ENCODE measurements at places on chromosomes 1 and 21.
A peak's percentile ranks its signal among the peaks of the same experiment; 100 is the strongest.

GRCh38 chr1:36383240-36383639, 2.5 kb downstream of the STK40 start:
- peak; percentile 34 for DNase-seq

DNA sequence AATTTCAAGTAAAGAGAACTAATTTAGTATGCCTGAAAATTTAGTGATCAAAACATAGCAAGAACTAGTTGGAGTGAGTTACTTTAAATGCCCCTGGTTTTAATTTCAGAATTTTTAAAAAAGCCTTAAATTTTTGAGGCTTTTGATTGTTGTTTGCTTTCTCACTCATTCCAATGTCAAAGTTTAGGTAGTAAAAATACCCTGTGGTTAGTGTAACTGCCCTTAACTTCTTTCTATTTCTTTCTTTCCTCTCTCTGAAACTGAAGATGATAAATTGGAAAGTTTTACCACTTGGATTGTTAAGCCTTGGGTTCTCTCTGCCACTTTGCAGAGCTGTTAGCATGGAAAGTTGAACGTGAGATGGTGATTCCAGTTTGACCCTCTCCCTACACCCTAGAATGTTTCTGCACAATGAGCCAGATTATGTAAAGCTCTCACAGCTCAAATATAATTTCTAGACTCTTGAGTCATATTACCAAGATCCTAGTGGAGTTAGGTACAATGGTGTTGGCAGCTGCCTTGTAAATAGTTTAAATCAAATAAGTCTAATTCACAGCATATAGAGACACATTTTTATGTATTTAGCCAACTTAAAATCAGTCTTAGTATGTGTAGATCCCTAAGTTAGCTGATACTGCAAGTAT, 192.4 kb upstream of the SGIP1 start:
- DNase-seq: no peak

- no peak for DNase-seq
These were observed 3.0 kb downstream of the PEAR1 start for GRCh38 chr1:156896490-156897033.

DNA sequence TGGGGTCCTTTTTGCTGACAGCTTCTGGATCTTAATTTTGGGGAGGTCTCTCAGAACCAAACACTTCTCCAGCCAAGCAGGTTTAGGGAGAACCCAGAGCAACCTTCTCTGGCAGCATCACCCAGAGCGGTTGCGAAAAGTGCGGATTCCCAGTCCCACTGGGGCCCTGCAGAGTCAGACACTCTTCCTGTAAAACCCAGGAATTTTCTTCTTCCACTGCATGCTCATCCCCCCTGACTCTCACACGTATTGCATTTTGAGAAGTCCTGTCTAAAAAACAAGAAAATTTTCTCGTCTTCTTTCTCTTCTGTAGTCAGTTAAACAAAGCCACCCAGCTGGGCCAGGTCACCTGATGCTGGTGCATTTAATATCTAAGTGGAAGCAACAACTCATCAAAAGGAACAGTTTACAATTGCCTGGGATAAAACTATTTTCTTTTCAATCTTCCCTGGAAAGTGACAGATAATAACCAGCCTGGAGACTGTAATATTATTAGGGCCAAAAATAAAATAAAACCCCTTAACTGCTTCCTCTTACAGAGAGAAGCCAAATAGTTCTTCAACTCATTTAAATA, 156.0 kb downstream of the IGSF21 start:
- no peak for DNase-seq

DNA sequence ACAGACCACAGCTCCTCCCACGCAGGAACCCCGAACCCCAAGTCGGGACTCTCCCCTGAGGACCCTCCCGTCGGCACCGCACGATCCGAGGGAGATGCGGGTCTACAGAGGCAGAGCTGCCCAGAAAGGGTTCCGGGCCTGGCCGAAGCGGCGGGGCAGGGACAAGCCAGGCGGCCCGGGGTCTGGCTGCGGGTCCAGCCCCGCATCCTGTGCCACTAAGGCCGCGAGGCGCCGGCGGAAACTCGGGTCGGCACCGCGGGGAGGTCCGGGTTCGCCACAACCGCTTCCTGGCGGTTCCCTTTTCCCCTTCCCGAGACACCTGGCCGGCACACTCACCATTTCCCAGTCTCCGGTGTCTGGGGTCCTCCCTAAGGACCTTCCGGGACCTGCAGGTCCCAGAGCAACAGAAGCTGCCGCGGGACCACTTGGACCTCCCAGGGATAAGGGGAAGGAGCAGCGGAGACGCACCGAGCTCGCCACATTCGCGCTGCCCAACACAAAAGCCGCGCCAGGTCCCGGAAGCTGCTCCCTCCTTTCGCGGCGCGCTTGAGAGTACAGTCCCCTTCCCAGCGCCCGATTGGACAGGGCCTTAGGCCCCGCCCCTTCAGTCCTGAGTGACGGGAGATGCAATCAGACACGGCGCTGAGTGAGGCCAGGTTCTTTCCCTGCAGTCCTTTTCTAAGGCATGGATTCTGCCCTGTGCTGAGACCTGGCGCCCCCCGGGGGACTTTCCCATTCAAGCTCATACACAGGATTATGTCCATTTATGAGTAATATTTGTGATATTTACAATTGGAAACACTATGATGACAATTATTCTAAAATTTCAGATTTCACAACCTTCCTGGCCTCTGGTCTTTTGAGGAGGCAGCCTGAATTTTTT, at the start of gene ZNF670:
TSS of gene ZNF670 (minus strand) at position 554 of the 883 bp plus-strand sequence. CDS start at position 339, 215 bp downstream.
- peak; percentile 92 for DNase-seq

- DNase-seq: peak; percentile 50
These were observed 25.7 kb upstream of the BACE2 start for GRCh38 chr21:41142051-41142795.

- no peak for DNase-seq
These were observed 77.0 kb downstream of the FAM78B start for GRCh38 chr1:166089804-166090203.

- no peak for DNase-seq
These were observed 30.3 kb downstream of the SMIM12 start for GRCh38 chr1:34829250-34829649.

DNA sequence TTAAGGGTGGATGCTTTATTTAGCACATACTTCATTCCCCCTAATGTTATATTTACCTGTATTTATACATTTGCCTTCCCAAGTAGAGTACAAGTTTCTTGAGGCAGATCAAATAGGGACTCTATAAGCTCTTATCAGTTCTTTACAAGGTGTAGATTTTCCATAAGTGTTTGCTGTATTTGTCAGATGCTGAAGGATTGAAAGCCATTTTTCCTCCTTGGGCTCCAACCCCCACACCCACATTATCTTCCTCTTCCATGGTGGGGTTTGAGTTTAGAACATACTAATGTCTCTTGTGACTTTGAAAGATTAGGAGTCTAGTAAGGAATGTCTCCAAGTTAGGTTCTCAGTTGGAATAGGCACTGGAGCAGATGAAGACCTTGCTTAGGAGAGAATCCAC, 2.4 kb upstream of the CHI3L2 start:
- no peak for DNase-seq

DNA sequence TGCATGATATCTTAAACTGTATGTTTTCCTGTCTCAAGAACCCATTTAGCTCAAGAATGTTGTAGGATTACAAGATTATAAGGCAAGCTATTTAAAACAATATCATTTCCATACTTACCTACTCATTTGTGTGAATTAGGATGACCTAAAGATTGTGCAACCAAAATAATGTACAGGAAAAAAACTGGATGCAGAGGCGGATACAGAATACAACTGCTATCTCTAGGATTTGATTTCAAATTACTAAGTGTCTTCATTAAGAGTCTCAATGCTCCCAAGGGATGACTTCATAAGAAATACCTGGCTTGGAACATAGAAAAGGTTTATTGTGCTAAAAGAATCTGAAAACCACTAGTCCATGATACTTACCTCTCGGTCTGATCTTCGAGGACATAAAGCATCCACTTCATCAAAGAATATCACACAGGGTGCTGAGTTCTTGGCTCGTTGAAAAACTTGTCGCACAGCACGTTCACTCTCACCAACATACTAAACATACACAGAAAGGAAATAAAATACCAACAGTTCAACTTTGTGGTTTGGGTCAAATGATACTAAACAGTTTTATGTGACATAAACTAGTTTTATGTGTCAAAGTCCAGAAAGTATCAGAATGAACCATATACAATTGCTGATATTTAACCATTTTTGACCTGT, 54.9 kb downstream of the NVL start:
- no peak for DNase-seq

DNA sequence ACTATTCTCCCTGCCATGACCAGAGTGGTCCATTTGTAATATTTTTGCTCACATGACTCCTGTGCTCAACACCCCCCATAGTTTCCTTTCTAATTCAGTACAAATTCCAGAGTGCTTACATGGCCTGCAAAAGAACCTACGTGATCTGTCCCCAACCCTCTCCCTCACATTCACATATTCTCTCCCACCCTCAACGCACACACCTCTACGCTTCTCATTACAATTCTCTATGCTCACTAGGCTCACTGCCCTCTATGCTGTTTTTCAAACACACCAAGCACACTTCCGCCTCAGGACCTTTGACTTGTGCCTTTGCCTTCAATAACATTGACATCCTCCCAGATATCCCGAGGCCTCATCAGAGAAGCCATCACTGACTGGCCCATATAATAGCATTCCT, 23.8 kb upstream of the FBXO28 start:
- DNase-seq: no peak

DNA sequence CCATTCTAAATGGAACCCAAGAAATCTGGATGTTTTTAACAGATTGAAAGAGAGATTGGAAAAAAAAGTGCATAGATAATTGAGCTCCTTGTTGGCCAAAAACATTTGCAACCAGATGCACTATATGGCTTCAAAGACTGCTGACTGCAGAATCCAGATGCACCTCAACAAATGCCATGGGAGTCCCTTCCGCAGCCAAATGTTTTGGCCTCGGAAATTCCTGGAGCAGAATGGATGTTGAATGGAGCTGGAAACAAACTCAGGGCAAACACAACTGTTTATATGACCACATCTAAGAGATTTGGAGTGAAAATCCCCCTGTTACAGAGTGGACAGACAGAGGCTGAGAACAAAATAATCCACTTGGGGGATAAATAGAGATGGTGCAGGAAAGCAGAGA, 285.0 kb upstream of the NFIA start:
- DNase-seq: no peak

- DNase-seq: no peak
These were observed 16.5 kb upstream of the PSMB2 start for GRCh38 chr1:35657851-35658250.

GRCh38 chr1:93658188-93658587, 23.4 kb downstream of the BCAR3 start:
- DNase-seq: no peak

- peak; percentile 87 for DNase-seq
These were observed 57.4 kb downstream of the ARHGEF10L start for GRCh38 chr1:17596651-17597509.

GRCh38 chr1:53077599-53077965, 15.6 kb downstream of the PODN start:
- no peak for DNase-seq

DNA sequence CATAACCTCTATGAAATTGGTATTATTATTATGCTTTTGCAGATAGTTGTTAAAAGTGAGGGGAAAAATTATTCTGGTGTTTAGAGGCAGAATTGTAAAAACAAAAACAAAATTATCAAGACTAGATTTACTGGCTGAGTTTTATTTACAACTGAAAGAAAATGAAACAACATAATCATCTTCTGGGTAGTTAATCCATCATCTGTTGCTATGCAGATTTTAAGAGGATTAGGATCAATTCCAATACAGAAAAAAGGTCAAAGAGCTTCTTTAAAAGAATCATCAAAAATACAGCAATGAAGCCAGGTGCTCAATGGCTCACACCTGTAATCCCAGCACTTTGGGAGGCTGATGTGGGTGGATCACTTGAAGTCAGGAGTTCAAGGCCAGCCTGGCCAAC, 8.3 kb downstream of the GOLT1A start:
- no peak for DNase-seq

- no peak for DNase-seq
These were observed 27.5 kb upstream of the KCNA2 start for GRCh38 chr1:110633646-110634030.

DNA sequence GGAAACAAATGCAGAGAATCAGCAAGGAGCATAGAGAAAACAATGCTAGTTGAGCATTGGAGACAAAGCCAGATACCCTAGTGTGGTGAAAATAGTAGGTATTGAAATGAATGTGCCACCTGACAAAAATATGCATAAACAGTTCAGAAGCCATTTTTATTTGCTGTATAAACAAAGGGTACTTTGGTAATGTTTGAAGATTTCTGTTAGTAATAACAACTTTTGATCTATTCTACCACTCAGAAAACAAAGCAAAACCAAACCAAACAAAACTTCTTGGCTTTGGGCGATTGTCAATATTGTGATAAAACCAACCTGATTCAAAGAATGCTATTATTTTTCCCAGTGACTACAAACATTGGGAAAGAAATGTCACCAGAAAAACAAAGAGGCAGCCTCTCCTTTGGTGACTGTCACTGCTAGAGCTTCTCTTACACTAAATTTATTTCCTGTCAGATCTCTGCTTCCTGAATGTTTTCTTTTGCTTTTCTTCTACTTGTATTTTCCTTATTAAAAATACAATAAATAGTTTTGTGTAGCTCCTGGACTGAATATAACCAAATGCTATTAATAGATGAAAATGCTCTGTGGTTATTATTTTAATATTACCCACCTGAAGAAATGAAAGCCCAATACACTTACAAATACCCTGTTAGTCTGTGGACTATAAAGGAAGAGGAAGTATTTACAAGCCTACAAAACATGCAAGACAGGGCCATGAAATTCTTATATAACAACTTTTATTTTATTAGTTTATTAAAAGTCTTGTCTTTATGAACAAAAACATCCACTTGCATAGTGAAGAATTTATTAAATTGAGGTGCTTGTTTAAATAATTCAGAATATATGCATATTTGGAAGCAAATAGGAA, 5.7 kb downstream of the ATP6V1G3 start:
- no peak for DNase-seq

GRCh38 chr1:106292130-106292529, 764.3 kb upstream of the PRMT6 start:
- no peak for DNase-seq

DNA sequence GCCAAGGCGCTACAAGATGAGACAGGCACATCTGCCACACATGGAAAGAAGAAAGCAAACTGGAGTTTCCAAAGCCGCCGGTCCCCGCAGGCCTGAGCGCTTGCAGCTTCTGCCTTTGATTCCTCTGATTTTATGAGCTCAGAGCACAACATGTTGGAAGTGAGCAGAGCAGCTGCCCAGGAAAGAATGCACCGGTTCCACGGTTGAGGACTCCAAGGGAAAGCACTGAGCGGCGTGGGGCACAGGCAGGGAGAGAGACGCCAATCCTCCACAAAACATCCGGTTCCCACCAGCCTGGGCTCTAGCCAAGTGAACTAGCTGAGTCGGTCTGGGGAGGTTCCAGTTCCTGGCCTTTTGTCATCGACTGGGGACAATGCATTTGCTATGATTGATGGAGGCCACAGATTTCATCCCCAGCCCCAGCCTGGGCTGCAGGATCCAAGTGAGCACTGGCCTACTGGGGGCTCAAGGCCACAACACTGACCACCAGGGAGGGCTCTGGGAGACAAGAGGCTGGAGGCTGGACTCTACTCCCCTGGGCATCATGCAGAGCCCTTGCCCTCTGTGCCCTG, 253.1 kb upstream of the IRF2BP2 start:
- no peak for DNase-seq

GRCh38 chr1:78918157-78918556, 88.4 kb downstream of the ADGRL4 start:
- no peak for DNase-seq

- no peak for DNase-seq
These were observed 1.5 kb upstream of the ARHGEF10L start for GRCh38 chr1:17538010-17538409.

Data from NCI-H524 (cell line).